ENCODE measurements at places on chromosomes 7 and 10.

DNA sequence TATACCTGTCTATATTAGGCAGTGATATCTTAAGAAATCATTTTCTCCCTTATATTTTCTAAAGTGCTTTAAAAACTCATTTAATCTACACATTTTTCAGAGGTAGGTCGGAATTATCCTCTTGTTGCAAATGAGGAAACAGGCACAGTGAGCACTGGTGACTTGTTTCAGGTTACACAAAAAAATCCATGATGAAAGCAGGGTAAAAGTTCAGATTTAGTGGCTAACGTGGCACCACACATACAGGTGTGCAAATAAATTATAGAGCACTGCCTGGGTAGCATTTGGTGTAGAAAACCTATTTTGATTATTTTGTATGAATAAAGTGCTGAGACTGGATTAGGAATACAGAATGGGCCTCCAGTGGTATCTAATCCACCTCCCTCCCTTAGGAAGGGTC, 26.6 kb downstream of the ARMC10 start:
- no peak for DNase-seq

DNA sequence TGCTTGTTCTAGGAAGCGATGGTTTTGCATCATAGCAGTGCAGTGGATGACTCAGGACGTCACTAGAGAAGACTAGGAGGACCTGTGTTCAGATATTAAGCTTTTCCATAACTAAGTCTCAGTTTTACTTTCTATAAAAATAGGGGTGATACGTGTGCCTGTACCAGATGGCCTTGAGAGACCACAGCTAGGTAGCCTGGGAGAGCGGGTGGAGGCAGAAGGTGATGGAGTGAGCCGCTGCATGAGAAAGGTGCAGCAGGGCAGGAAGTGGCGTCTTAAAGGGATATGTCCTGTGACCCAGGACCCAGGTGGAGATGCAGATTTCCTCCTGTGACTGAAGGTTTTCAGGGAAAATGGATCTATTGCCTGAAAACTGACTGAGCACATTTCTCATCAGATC, 304.9 kb downstream of the CDC14C start:
- DNase-seq: no peak

GRCh38 chr7:124440081-124440480, 325.5 kb downstream of the GPR37 start:
- no peak for DNase-seq

DNA sequence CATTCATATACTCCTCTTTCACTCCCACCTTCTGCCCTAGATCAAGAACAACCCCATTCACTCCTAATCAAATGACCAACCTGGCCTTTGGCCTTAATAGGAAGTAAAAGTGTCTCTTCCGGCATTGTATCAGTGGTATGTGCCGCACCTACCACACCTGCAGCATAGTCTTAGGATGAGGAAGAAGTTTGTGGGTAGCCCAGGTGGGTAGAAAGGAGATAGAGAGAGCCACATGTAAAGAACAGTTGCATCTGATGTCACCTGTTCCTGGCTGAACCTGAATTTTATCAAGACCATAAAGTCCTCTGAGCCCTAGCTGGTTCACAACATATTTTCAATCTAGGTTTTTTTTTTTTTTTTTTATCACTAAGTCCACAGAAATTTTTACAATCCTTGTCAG, 55.5 kb upstream of the PTPN12 start:
- no peak for DNase-seq

GRCh38 chr10:104664205-104664604, 23.1 kb downstream of the SORCS3 start:
- DNase-seq: no peak

GRCh38 chr7:12370249-12370648, 33.4 kb downstream of the VWDE start:
- no peak for DNase-seq

DNA sequence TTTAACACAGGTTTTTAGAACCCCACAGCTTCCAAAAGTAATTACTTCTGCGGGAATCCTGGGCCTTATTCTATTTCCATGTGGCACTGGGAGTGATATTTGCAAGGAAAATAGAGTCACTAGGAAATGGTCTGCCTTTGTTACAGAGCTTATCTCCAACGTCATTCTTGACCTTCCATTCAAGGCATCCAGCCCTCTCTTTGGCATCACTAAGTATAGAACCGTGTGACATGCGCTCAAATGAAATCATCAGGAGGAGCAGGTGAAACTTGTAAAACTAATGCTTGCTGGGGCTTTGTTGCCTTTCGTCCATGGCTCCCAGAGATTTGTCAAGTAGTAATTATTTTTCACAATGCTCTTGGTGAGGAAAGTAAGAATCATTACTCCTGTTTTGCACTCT, 73.4 kb downstream of the PAPSS2 start:
- DNase-seq: no peak

DNA sequence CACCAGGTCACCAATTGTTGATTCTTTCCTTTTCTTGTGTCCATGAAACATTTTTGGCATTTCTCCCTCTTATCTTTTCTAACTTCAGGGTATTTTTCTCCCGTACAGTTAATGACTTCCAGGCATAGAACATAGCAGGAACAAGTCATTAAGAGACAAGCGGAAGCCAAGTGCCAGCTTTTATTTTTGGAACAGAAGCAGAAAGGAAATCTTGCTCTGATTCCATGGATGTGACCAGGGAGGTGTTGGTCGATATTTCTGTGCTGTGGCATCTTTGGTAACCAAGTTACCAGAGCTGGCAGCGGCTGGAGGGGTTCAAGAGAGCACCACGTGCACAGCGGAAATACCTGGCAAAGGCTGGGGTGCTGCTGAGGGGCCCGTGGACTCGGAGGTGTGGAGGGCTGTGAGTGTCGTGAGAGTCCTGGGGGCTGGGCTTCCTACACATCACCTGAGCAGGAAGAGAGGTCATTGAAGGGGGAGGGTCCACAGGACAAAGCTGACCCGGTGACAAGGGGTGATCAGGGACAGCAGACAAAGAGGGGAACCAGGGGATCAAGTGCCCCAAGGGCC, 1.8 kb downstream of the LLCFC1 start:
- DNase-seq: no peak

DNA sequence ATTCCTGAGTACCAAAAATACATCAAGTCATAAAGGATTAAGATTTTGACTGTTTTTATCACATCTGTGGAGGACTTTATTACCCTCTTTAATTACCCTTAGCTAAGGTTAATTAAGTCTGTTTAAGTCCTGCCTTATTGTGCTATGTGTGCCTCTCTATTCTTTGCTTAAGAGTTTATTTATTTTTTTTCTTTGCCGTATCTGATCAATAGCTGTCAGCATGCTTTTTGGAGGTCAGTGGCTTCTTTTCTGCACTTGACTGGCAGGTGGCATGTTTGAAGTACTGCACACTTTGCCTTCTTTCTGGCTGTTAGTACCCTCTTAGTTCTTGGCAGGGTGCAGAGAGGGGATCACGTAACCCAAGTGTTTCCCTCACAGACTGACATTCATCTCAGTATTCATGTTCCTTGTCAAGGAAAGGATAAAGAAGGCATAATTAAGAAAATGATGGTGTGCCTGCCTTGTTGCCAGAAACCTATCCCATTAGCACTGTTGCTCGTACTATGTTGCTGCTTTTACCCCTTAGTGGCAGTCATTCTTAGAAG, 225.8 kb downstream of the EXOC4 start:
- DNase-seq: no peak

DNA sequence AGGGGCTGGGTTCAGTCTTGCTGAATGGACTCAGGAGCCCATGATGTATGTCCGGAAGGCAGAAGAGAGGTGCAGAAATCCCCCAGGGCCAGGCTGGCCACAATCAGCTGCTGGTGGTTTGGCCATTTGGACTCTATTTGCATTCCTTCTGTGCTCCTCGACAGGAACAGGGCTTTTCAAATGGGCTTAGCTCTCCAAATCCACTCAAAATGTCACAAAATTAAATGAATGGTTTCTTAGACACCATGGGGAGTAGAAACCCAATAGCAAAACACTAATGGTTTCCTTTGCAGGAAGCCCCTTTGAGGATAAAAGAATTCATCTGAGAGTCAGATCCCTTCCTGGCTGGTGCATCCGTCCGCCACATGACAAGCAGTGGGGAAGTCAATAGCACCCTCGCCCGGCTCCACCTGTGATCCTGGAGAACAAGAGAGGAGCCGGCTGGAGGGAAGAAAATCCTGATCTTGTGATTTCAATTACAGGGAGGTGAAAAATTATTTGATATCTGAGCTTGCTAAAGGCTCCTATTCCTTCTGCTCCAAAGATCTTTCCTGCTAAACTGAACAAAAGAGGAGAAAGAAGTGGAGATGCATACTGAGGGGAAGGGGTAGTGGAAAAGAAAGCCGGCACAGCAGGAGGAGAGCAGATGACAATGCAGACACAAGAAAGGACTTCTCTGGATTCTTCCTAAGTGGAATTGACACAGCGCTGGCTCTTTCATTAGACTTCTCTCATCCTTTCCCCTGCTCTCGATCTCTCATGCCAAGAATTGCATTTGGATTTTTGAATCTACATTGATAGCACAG, 190.7 kb downstream of the C7orf25 start:
- DNase-seq: no peak

DNA sequence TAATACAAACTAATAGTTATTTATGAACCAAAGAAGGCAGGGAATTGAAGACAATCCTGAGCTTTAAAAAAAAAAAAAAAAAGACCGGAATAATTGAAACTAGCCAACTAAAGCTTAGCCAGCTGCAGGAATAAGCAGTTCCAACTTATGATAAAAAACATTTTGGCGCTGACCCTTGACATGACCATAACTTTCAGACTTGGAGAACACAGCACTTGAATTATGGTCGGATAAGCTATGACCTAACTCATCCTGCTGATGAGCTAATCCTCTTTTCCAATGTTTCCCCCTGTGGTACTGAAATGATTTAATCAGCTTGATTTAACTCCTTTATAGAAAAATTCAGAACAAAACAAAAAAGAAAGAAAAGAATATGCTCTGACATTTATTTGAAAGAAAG, 181.8 kb downstream of the DGKB start:
- no peak for DNase-seq

DNA sequence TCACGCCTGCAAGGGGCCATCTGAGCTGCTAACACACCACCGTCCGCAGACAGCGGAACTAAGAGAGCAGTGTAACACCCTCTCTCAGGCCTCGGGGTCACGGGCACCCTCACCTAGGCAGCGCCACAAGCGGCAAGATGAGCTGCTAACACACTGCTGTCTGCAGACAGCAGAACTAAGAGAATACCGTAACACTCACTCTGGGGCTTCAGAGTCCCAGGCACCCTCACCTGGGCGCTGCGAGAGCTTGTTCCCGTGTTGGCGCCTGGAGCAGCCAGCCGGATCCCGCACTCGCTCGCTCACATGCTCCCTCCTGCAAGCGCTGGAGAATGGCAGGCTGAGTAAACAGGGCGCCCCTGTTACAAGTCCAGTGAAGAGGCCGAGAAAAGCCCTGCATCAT, 160.2 kb downstream of the SRPK2 start:
- DNase-seq: no peak

DNA sequence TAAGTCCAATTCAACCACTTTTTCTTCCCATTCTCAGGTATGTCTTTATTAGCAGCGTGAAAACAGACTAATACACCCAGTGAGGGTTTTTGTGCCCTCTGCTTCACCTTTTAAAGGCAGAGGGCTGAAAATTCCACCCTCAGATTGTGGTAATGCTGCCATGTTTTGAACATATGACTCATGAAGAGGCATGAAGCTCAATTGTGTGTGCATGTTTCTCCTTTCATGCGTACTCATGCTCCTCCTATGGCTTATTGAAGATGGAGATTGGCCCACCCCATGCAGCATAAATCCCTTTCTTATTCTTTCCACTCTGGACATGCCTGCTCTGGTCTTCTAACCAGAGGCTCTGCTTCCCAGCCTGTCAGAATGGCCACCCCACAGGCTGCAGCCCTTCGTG, 168.0 kb upstream of the PRKCQ start:
- no peak for DNase-seq

DNA sequence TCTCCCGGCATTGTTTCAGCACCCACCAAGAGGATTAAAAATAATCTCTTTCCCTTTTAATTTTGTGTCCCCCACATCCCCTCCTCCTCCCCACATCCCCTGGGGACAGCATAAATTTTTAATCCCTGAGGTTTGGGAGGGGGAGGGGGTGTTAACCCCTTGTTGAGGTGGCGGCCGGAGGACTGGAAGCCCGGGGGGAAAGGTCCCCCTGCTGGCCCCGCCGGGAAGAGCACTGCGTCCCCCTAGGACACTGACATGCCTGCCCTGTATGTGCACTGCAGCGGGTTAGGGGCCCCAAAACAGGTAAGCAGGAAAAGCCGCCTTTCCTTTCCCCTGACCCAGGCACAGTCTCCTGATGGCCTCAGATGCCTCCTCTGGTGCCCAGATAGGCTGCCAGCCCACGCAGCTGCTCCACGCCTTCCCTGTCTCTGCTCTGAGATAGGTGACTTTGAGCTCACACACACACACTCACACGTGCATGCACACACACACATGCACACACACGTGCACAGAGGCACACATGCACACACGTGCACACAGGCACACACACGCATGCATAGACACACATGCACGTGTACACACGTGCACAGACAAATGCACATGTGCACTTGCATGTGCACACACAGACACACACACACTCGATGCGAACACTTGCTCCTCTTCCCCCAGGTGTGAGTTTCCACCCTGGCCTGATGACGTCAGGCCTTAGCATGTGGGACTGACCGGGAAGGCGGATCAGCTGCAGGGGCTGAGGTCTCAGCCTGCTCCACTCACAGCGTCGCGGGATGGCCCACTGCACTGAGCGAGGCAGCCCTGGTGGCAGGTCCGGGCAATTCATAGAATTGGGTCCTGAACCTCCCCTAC, 12.3 kb downstream of the CNPY1 start:
- no peak for DNase-seq

GRCh38 chr10:93754761-93755160, 3.0 kb upstream of the LGI1 start:
- DNase-seq: no peak

DNA sequence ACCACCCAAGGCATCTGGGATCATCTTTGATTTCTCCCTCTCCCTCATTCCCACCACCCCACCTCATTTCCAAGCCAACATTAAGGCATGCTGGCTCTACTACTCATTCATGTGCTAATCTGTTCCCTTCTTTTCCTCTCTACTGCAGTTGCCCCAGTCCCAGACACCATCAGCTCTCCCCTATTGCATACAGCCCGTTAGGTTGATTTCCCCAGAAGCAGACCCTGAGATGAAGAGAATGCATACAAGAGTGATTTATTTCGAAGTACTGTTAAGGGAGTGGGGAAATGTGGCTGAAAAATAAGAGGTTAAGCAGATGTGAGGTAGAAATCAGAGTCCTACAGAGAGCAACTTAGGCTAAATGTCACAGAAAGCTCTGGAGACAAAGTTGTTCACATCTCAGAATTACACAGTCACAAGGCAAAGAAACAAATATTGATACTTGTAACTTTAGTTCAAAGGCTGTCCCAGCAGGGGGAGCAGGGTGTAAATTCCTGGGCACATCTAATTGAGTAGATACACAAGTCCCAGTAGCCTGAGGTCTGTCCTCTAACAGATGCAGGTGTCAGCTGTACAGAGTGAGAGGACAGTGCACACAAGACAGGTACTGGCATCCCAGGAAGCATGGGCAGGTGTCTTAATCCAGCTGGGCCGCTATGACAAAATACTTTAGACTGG, 20.9 kb downstream of the AKR1D1 start:
- DNase-seq: no peak

DNA sequence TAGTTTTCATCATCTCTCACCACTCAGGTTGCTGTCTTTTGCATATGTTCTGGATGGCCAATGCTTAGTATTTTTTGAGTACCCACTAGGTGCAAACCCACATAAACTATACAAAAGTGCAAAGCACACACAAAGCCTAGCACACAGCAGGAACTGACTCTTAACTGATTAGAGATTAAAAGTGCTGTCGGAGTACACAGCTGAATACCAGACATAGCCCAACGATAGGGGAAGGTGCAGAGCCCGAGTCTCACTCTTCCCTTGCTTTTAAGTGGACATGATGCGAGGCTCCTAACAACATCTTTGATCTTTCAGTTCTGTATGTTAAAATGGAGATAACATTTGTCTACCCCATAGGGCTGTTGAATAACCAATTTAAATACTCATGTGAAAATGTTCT, 90.8 kb downstream of the DPY19L1 start:
- DNase-seq: no peak
